ENCODE measurements at places on chromosomes 6 and 20.
A peak's percentile ranks its signal among the peaks of the same experiment; 100 is the strongest.

- DNase-seq = no peak
Measured at GRCh38 chr20:8443464-8444072, 311.5 kb downstream of the PLCB1 start.

DNA sequence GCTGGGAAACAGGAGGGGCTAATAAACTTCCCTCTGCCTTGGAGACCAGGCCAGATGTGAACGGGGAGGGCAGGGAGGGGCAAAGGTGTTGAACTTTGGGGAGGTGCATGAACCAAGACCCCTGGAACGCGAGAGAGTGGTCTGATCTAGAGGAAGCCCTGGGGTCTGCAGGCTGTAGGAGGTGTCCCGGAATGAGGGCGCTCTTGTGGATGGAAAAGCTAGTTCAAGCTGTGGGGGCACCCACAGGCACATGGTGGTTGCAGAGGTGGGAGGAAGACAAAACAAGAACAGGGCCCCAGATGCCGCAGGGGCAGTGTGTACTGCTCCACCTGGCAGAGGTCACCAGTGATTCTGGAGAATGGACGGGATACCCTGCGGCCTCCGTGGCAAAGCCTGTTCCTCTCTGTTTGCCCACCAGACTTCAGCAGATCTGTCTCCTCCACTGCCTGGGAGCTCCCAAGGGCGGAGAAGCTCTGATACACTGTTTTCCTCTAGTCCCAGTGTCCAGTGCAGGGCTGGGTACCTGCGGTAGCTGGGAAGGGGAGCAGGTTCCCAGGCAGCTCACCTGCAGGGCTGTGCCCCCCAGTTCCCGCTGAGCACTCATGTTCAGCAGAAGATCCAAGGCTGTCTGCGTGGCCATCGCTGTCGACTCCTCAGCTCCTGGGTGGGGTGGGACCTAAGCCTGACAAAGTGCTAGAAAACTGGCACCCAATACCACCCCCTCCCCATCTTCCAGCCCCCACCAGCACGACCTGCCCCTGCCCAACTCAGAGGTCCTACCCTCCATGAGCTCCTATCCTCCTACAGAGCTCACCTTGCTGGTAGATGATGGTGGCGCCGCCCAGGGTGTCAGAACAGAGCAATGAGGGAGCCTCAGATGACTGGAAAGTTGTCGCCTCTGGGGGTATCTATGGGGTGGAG lies 14.7 kb downstream of the ZNF335 start:
- DNase-seq = no peak

- DNase-seq = no peak
Measured at GRCh38 chr20:22818636-22819035, 216.5 kb upstream of the SSTR4 start.

DNA sequence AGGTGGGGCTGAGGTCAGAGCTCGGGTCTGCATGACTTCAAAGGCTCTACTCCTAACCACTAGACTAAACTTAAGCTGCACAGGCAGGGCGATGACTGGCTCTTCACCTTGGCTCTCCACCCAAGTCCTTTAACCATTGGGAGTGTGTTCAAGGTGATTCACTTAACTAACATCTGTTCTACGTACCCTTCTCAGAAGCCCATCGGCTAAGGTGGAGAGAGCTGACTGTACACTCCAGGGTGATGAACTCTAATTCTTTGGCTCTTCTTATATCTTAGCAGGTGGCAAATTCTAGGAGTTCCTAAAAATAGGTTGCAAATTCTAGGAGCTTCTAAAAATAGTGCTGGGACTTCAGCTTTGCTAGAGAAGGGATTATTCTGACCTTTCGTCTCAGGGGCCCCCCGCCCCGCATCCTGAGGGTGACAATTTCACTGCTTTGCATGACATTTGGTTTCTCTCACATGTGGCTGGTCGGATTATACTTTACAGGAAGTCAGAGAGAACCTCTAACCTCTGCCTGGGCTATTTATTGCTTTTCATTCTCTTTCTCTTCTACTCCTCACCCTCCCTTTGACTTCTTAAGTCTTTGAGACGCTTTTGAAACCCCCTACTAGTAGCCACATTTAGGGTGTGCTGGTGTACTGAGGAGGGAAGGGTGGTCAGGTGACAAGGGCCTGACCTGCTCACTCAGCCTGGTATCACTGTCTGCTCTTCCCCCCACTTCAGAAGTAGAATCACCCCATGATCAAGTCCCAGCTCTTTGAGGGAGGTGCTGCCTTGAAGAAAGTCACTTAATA lies 55.5 kb downstream of the PRDM1 start:
- no peak for DNase-seq

GRCh38 chr6:28710466-28711191 lies 184.9 kb downstream of the GPX5 start:
- peak; percentile 48 for DNase-seq

DNA sequence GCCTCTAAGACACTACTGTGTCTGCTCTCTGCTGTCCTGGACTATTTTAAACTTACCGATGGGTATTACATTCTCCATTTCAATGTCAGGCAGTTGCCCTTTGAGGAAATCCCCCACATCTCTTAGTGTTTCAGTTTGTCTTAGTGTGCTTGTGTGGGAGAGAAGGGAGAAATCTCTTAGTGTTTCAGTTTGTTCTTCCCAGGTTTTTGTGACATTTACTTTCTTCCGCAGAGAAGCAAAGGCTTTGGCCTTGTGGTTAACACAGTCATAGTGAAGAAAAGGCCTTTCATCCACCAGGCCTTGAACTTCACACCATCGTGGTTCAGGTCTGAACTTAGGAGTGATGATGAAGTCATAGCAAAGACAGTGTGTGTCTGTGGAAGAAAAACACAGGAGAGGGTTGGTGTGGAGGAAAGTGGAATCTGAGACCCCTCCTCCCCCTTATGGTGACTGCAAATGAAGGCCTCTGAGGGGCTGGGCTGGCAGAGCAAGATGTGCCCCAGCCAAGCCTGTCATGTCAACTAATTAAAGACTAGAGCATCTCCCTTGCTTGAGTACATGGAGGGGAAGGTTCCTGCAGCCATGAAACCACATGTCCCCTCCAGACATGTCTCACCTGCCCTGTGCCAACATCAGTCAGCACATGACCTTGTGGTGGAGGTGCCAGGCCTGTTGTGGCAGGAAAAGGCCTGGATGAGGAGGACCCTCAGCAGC lies 23.9 kb downstream of the RAET1L start:
- DNase-seq = no peak

DNA sequence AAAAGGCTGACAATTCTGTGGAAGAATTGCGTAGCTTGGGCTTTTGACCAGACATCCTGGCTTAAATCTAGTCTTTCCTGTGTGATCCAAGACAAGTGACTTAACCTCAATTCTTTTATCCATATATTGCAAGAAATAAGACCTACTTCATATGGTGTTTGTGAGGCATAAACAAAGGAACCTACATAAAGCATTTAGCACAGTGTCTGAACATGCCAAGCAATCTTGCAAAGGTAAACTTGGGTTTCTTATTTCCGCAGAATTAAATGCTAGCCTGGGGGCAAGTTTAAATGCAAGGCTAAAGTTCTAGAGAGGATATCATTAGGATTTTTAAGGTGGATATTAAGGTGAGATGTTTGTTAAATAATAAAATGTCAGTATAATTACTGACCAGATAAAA lies 47.9 kb downstream of the HDDC2 start:
- no peak for DNase-seq

DNA sequence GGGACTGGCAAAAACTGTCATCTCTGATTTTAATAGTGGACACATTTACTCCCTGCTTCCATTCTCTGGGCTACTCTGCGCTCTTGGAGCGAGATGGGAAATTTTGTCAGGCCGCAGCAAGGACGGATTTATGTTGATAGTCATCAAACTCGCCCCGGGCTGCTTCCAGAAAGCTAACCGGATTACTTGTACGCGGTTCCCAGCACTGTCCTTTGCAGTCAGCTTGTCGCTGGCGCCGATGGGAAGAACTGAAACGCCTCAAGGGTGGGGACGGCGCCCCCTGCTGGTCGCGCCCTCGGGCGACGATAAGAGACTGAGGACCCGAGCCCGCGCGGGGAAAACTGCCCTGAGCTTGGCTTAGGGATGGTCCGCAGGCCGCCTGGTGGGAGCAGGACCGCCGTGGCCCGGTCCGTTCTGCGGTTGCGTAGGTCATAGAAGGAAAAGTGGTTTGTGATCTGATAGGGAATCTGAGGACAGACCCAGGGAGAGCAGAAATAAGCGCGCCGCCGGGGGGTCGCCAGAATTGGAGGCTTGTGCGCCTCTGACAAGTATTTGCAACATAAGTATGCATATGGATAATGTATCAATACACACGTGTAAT lies 984 bp upstream of the ABT1 start:
- DNase-seq = peak; percentile 96

DNA sequence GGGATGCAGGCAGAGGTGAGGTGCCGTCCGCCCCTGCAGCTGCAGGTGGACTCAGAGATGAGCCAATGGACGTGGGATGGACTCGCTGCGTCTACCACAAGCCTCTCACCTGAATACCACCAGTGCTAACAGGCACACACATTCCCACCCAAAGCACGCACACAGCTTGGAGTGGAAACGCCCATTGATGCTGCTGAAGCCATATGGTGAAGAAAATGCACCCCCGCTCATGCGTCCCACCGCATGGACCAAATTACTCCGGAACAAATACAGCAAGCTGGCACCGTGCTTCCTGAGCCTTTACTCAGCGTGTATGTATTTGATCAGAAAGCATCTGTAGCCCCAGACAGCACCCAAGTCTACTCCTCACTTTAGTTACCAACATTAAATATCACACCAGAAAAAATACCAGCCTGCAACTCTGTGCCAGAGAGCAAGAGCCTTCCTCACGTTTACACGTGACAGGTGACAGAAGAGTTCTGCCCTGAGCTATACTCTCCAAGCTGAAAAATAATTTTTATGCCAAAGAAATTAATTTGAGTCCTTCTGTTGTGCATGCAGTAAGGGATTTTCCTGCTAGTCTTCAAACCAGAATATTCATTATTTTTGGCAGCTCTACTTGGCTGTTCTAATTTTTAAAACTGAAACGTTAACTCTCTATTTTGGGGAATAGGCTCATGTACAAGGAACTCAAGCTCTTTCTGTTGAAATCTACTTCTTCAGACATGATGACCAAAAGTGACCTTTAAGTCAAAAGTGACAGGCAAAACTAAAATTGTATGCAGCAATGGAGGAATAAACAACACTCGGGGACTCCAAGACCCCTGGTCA lies 58.2 kb upstream of the SYNDIG1 start:
- DNase-seq = no peak

DNA sequence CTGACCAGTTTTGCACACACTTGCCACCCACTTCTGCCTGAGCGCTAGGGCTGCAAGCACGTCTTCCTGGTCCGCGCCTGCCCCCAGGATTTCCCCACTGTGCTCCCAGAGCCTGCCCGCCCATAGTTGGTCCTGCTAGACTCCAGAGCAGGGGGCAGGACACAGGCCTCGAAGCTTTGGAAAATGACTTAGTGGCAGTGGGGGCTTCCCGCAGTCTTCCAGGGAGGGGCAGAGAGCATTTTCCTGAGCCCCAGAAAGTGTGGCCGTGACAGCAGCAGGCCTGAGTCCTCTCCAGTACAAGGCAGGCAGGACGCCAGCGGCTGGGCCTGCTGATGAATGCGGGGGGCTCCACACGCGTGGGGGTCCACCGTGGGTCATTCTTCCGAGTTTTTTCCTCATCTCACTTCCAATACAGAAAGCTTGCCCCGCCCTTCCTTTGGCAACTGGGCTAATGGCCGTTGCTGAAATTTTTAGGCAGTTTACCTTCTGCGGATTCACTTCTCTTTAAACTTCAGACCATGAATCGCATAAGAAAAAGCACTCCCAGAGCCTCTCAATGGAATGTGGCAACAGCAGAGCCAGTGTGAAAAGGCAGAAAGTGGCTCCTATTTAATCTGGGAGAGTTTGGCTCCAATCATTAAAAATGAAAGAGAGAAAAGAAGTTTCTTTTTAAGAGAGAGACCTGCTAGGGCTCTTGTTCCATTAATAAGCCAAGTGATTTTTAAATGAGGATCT lies 383.8 kb downstream of the CDH4 start:
- DNase-seq = no peak
